Hematopoietic multipotent progenitor cell treated with erythropoietin and hydrocortisone succinate and interleukin-3 and kit ligand, for 4 days (in vitro differentiated cells): ENCODE measurements at places on chromosomes 3 and 15.

- DNase-seq: no peak
Measured at GRCh38 chr3:4247391-4247790, 55.8 kb upstream of the SETMAR start.

- DNase-seq: no peak
Measured at GRCh38 chr3:106542101-106542769, 673.4 kb upstream of the CBLB start.

DNA sequence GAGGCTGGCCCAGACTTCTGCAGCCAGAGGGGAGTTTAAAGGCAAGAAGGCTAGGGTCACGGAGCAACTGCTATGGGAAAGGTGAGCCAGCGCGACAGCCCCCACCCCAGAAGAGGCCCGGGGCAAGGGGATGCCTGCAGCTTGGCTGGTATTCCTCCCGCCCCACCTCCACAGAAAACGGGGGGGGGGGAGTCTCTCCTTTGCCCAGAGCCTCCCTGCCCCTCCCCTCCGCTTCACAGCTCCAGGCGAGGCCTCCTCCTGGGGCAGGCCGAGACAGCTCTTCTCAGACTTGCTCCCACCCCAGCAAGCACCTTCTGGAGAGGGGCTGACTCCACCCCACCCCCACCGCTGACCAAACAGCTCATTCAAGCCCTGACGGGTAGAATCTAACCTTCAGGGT, 13.4 kb downstream of the ANP32A start:
- no peak for DNase-seq

- no peak for DNase-seq
Measured at GRCh38 chr3:117118604-117119003, 409.0 kb downstream of the TUSC7 start.

DNA sequence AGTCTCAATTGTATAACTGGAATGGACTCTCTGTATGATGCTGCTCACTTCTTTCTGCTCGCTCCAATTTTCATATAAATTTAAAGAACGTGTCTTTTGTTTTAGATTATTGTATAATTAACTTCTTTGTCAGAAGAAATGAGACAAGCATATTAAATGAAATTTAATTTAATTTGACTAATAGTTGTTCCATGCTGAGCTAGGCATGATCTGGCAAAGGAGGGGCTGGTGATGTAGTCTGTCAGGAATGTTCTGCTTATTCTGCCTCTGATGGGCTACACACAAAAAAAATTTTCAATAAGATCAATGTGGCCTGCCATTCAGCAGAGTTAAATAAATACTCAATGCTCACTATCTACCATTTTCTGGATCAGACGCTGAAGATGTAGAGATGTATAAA, 208.4 kb upstream of the CD96 start:
- DNase-seq: no peak

DNA sequence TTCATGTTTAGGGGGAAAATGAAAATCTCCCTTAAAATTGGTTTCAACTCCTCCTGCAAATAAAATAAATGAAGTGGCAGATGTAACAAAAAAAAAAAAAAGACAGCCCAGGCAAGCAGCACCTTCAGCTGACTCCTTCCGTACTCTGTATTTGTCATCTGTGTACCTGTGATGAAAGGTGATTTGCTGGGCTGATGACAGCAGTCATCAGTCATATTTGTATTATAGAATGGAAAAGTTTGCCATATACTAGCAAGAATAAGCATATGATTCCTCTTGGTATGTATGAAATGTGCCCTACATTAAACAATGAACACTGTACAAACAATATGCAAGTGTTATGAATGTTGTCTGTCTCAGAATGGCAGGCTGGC, 44.1 kb upstream of the WWTR1 start:
- DNase-seq: no peak

DNA sequence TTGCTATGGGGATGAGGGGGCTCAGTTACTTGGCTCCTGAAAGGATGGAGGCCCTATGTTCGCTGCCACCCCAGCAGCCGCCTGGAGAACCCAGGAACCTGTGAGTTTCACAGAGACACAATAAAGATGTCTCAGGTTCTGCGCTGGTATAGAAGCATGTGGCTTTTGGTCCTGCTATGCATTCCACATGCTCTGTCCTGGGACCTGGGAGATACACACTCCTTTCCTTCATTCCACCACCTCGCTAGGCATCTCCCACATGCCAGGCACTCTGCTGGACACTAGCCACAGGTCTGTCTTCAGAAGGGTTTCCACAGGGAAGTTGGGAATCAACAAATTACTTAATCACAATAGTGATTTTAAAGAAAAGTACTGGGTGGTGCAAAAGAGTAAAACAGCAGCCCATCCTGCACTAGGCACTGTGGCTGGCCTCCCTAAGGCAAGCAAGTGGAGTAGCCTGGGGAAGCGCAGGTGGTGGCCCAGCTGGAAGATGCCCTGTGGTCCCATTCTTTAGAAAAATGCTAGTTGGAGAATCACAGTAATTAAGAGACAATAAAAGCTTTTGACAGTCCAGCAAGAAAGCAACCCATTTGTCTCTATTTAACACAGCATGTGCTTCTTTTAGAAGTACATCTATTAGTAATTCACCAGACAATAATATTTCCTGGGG, 408.9 kb upstream of the WNT5A start:
- DNase-seq: no peak

GRCh38 chr3:24299246-24299805, 195.3 kb downstream of the THRB start:
- DNase-seq: peak; percentile 91

DNA sequence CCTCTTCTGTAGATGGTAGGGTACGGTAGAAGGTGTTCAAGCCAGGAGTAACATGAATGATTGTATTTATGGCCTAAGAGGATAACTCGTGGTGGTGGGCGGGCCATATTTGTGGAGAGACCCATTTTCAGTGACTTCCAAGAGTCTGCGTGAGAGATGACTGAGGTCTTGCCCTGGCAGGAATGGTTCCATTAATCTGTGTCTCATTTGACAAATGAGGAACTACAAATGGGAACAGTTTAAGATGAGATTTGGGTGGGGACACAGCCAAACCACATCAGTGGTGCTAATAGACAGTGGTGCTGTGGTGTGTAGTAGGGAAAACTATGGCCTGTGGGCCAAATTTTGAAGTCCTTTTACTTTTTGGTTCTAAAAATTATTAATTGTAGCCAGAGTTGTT, 47.1 kb downstream of the FLNB start:
- DNase-seq: peak; percentile 57

- peak; percentile 83 for DNase-seq
Measured at GRCh38 chr15:78709263-78709882, 68.4 kb upstream of the CHRNB4 start.

- DNase-seq: peak; percentile 53
Measured at GRCh38 chr3:45597171-45597570, 2.6 kb downstream of the LIMD1 start.

DNA sequence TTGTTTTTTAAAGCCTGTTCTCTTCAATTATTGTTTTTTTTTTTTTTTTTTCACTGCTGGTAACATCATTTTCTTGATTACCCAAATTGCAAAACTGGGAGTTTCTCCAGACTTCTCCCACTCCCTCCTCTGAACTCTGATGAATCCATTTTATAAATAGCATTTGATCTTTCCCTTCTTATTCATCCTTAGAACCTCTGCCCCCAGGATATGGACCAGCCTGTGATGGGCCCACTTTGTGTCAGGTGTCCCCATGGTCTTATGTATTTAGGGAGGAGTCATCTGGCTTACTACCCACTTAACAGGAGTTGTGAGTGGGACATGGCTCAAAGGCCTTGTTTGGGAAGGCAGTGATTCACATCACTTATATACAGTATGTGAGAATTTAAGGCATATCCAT, 57.7 kb downstream of the REC114 start:
- no peak for DNase-seq

DNA sequence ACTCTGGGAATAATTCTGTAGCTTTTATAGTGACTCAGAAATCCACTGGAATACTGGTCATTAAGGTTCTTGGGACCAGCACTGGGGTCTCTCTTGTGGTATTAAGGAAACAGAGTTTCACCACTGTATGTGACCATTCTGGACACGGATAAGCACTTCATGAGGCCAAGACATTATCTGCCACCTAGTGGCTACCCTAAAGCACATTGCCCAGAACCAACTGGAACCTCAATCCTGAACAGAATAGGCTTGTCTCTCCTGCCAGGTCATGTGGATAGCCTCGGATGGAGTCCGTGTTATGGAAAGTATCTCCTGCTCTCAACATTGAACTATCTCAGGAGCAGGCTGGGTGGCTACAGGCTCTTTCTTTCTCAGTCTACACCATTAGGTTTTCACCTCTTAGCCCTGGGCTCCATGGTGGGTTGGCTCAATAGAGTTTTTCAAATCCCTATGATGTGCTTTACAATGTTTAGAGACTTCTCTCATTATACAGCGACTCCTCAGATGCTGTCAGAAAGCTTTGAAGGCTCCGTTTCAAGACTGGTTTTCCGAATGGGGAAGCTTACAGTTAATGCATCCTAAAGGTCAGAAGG, 167.6 kb upstream of the ST8SIA2 start:
- peak; percentile 52 for DNase-seq

GRCh38 chr3:48422681-48423080, 7.2 kb downstream of the PLXNB1 start:
- DNase-seq: no peak

GRCh38 chr3:65604863-65605526, 433.7 kb downstream of the MAGI1 start:
- no peak for DNase-seq

- DNase-seq: no peak
Measured at GRCh38 chr15:58109419-58109818, 28.8 kb upstream of the AQP9 start.

- DNase-seq: peak; percentile 11
Measured at GRCh38 chr15:55685286-55685685, 57.7 kb downstream of the PRTG start.

DNA sequence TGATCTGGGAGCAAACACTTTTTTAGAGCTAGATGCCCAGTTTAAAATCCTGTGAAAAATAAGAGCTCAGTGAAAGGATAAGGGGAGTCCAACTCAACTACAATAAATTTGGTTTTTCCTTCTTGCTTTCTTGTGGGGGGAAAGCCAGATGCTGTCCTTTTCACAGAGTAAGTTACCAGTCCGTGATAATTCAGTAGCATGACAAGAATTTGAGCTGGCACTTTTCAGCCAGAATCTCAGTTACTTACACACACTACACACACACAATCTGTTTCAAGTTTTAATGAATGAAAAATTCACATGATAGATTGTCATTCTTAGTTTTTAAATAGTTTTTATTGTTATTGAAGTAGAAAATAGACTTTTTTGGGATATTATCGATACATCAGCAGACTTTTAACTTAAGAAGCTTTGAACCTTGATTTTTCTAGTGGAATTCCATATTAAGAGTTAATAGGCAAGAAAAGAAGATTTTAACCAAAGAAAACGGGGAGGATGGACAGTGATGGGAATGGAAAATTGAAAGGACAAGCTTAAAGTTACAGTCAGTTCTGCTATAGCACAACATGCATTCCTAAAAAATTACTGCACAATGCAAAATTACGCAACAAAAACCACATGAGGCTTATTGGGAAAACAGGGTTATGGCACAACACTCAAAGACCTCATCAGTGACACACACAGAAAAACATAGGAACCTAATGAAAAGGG, 47.0 kb downstream of the PSMD6 start:
- peak; percentile 57 for DNase-seq

- DNase-seq: no peak
Measured at GRCh38 chr3:49358884-49359225, 702 bp upstream of the GPX1 start.

DNA sequence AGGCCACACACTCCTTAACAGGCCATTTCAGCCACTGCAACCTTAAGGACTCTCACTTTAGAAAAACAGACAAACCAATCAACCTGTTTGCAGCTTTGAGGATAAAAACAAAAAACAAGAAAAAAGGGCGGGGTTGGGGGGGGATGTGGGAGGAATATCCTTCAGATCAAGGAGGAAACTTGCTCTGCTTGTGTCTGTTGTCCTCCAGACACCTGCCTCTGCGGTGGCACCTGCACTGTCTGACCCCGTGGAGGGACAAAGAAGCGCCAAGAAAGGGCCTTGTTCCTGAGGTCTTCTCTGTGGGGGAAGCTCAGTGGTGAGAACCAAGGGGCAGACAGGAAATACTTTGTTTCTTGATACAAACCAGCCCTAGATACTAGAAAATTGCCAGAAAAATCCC, 70.5 kb downstream of the POLR2M start:
- no peak for DNase-seq

DNA sequence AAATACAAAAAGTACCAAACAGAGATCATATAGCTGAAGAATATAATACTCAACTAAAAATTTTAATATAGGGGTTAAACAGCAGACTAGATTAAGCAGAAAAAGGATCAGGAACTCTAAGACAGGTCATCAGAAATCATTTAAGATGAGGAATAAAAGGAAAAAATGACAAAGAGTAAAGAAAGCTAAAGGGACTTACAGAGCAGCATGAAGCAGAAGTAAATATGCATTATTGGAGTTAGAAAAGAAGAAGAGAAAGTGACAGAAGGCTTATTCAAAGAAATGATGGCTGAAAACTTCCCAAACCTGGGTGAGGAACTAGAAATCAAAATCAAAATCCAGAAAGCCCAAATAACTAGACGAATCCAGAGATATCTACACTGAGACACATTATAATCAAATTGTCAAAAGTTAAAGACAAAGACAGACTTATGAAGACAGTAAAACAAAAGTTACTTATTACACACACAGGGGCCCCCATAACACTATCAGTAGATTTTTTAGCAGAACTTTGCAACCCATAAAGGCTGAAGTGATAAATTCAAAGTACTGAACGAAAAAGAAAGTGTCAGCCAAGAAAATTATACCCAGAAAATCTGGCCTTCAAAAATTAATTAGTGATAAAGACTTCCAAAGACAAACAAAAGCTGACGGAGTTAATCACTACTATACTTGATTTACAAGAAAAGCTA, 95.6 kb downstream of the SCAPER start:
- DNase-seq: no peak

GRCh38 chr3:122268257-122269024, 56.6 kb upstream of the CSTA start:
- peak; percentile 46 for DNase-seq

- no peak for DNase-seq
Measured at GRCh38 chr15:73034221-73034620, 18.0 kb upstream of the NEO1 start.

DNA sequence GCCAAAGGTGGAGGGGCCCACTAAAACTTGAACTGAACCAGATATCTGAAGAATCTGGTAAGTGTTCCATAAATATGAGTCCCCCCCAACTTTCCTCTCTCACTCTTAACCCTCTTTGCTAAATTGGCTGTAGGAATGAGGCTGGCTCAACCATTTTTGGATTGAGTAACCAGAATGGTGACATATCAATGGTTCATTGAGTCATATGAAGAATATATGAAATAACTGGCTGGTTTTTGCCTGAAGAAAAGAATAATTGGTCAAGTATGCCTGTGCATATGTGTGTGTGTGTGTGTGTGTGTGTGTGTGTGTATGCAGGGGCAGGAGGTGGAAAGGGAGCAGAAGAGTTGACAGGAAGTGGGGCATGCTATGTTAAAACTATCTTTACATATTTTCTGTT, 472.9 kb upstream of the THBS1 start:
- no peak for DNase-seq
